T47D (cell line): ENCODE measurements at places on chromosomes 7 and 10.

- no peak for DNase-seq
These were observed 53.3 kb downstream of the C7orf25 start for GRCh38 chr7:42858570-42858969.

- no peak for DNase-seq
These were observed 17.2 kb downstream of the INPP5F start for GRCh38 chr10:119742947-119743648.

GRCh38 chr7:14666304-14666703 lies 236.2 kb downstream of the DGKB start:
- no peak for DNase-seq

DNA sequence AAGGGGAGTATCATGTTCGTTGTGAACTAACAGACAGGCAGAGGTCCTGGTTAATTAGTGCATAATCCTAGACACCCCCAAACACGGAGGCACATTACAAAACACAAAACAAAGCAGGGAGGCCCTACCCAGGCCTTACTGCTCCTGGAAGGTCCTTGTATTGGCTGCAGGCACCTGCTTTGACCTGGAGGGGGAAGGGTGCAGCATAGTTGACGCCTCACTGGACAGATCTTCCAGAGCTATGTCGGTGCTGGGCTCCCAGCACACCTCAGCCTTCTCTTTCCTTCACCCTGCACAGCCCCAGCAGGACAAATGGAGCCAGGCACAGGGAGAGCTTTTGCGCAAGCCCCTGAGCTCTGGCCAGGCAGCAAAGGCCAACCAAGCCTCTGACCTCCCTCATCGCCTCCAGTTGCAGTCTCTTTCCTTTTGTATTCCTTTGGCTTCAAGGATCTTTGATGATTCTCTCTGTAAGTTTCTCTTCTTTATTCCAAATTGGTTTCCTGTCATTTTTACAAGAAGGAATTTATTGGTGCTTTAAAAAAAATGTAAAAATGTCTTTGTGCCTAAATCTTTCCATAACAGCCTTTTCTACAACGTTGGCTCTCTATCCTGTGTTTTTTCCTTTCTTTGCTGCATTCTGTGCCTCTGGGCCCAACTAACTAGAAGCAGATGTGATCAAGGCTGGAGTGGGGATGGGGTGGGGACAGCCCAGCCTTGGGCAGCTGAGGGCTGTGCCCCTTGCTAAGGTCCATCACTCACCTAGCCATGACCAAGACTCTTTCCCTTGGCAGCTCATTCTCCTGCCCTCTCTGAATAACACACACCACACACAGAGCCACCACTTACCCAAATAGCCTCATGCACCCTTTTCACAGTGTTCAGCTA lies 317.1 kb upstream of the NPVF start:
- DNase-seq, result no peak

DNA sequence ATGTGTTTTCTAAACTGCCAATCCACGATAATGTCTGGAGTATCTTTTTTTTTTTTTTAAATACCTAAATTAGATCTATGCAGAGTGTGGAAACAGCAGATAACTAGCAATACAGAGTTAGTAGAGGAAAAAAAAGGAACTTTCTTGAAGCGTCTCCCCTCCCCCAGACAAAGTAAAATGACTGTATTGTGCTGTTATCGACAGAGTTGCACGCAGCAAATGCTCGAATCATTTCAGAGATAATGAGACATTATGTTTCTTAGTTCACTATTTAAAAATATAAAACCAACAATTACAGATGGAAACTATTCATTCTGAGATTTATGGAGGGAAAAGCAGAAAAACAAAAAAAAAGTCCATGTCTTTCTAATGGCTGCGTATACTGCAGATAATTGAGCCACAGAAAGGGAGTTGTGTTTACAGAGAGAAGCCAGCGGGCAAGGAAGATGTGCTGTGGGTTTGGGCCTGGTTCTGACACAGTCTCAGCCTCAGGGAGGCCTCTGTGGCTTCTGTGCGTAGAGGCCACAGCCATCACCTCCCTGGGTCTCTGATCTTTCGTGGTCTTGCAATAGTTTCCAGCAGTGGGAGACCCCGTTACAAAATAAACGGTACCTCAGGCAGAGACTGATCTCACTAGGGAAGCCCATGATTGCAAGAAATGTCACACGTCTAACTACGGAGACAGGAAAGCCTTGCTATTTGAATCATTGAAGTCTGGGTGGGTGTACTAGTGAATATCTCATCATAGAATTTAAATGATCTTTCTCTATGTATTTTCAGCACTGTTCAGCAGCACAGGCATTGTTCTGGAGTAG lies 19.1 kb upstream of the KLF6 start:
- no peak for DNase-seq

- DNase-seq, result no peak
These were observed 16.8 kb upstream of the LRRC72 start for GRCh38 chr7:16509829-16510228.

DNA sequence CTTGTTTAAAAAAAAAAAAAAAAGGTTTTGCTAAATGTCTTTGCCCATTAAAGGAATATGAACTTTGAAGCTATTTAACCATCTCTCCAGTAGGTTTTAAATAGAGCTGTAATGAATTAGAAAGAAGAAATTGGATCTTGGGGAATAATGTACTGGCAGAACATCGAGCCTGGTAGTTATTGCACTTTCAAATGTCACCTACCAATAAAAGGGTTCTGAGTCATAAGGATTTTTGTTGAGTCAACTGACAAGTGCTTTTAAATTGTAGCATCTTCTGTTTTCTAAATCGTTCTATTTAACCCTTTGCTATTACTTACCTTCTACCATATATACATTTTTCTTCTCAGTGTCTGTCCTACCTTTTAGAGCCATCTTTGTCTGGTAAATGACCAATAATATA lies 10.7 kb downstream of the CUTC start:
- no peak for DNase-seq

GRCh38 chr7:94395141-94396036 lies 694 bp downstream of the COL1A2 start:
- DNase-seq, result peak; percentile 45

GRCh38 chr7:94048755-94049154 lies 44.6 kb upstream of the BET1 start:
- no peak for DNase-seq

- DNase-seq, result no peak
These were observed 40.3 kb downstream of the CCDC71L start for GRCh38 chr7:106620676-106621075.

- DNase-seq, result no peak
These were observed 57.9 kb downstream of the ZNF467 start for GRCh38 chr7:149715476-149715875.

GRCh38 chr7:112515989-112516388 lies 35.2 kb downstream of the LSMEM1 start:
- DNase-seq, result peak; percentile 5

DNA sequence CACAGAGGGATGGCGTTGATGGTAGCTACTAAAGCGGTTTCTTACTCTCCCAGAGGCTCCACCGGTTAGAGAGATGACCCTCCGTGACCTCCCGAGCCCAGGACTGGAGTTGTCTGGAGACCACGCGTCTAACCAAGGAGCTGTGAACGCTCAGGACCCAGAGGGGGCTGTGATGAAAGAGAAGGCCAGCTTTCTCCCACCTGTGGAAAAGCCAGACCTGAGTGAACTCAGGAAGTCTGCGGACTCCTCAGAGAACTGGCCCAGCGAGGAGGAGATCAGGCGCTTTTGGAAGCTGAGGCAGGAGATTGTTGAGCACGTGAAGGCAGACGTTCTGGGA lies 15.9 kb downstream of the LRRC27 start:
- no peak for DNase-seq

- DNase-seq, result no peak
These were observed 330.1 kb downstream of the ADARB2 start for GRCh38 chr10:1406967-1407945.

- no peak for DNase-seq
These were observed 44.2 kb downstream of the ZMIZ1 start for GRCh38 chr10:79112881-79113431.

DNA sequence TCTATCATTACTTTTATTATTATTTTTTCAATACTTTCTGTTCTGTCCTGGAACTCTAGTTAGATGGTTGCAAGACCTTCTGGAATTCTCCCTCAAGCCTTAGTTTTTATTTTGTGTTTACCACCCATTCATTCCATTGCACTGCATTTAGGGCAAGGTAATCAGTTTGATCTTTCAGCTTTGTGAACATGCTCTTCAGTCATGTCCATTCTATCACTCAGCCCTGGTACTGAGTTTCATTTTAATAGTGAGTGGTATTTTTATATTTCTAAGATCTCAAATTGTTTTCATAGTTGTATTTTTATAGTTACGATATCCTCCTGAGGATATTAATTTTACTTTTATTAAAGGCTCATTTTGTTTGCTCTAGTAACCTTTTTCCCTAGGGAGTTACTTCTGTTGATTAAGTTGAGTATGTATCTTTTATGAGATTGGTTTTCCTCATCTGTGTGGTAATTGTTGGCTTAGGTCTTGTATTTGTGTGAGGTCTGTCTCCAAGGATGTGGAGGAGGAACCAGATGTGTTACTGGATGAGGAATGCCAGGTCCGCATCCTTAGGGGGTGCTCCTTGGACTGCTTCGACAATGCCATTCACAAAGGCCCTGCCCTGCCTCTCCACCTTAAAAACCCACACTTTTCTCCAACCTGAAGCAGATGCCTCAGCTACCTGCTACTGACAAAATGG lies 46.7 kb upstream of the RAB18 start:
- DNase-seq, result peak; percentile 46

- no peak for DNase-seq
These were observed 99.7 kb upstream of the PPIF start for GRCh38 chr10:79247373-79248137.

GRCh38 chr7:21137640-21138039 lies 290.2 kb upstream of the SP4 start:
- DNase-seq, result no peak

DNA sequence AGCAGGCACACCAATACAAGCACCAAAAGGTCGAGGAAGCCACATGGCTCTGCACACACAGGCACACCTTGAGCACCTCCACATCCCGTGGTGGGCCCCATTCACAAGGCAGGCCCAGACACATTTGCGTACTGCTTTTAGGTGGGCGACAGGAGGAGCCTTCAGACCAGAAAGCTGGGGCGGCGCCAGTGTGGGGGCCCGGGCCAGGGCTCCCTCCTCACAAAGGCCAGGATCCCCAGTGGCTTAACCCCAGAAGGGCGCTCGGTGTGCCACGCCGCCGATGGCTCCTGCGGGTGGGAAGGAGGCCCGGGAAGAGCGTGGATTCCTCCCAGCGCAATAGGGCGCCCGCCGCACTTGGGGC lies 2.8 kb upstream of the SMARCD3 start:
- no peak for DNase-seq

- peak; percentile 65 for DNase-seq
These were observed 588 bp upstream of the PAOX start for GRCh38 chr10:133378251-133379096.

- no peak for DNase-seq
These were observed 58.3 kb upstream of the ADRB1 start for GRCh38 chr10:113985297-113985844.

DNA sequence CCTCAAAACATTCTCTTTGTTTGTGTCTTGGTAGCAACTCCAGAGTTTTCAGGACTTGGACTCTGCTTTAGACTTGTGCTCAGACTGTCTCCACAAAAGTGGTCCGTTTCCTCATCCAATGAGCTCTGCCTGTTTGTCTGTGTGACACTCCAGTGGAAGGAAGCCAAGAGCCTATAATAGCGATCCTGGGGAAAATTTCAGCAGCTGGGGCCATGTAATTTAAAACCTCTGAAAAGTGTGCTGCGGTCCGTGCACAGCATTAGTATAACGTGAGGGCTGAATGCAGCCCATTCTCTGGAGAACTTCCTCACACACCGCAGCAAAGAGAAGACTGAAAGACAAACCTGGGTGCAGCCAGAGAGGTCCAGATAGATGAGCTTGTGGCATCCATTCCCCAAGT lies at the start of gene LRRC17:
LRRC17 (plus strand) TSS at position 259 of the 400 bp plus-strand sequence. CDS start 20,914 bp downstream, outside the sequence.
- peak; percentile 19 for DNase-seq

GRCh38 chr7:146123715-146124114 lies 7.1 kb downstream of the CNTNAP2 start:
- no peak for DNase-seq

DNA sequence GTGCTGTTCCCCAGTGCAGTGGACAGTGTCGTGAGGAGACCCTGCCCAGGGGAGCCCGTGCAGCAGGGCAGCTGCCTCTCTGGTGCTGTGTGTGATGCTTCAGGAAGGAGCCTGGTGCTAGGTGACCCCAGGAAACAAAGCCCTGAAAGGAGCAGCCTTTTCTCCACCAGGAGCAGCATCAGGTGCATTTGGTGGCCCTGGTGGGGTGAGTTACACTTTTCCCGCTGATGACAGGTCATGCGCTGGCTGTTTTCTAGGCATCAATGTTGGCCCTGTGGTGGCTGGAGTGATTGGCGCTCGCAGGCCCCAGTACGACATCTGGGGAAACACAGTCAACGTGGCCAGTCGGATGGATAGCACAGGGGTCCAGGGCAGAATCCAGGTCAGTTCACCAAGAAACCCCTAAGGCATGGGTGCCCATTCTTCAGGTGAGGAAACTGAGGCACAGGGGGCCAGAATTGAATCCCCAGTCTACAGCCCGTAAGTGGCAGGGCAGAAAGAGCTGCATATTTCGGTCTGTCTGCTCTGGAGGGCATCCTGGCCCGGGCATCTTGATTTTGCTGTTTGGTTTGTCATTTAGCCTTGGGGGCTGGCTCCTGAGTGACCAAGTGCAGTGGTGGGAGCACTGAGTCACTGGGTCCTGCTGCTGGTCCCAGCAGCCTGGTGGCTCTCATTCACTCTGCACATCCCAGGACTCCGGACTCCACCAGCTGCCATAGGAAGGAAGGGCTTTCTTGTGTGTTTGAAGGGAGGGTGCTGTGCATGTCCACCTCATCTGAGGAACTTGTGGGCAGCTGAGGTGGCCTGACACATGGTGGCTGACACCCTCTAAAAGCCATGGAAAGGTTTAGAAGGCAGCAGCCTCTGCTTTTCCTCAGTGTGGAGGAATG lies 136.3 kb downstream of the ADCY1 start:
- no peak for DNase-seq

DNA sequence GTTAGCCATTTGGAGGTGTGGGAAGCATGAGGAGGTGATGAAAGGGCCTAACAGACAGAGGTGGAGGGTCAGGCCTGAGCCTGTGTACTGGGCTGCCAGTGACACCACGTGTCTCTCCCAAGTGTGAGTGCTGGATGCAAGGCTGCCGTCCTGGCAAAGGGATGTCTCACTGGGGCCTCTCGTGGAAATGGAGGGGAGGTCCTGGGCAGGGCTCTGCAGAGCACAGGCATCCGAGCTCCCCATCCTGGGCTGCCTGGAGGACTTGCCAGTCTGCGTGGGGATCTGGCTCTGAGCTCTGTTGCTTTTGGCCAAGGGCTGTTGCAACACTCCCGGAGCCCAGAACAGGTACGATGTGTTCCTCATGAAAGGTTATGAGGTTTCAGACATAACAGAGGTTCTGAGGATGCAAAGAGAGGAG lies 77.3 kb downstream of the GRK5 start:
- DNase-seq, result no peak
